ENCODE measurements at places on chromosomes 2 and 18.
A peak's percentile ranks its signal among the peaks of the same experiment; 100 is the strongest.

- H3K4me3 ChIP-seq: no peak overlapping the region
- no peak for DNase-seq
- no peaks in the 10 kb centered on the region for H3K27me3 ChIP-seq
- no peak overlapping the region for H3K27ac ChIP-seq
- H3K4me1 ChIP-seq: no peaks in the 10 kb centered on the region
- H3K36me3 ChIP-seq: no peaks in the 10 kb centered on the region
These were observed 420.3 kb upstream of the FSIP2 start for GRCh38 chr2:185318271-185318724.

- H3K4me3 ChIP-seq: no peak overlapping the region
- H3K27ac ChIP-seq: no peak overlapping the region
- no peaks in the 10 kb centered on the region for H3K36me3 ChIP-seq
- peaks cover 13% of the 10 kb centered on the region for H3K4me1 ChIP-seq
These were observed 4.0 kb downstream of the DIPK1C start for GRCh38 chr18:74453016-74453566.

DNA sequence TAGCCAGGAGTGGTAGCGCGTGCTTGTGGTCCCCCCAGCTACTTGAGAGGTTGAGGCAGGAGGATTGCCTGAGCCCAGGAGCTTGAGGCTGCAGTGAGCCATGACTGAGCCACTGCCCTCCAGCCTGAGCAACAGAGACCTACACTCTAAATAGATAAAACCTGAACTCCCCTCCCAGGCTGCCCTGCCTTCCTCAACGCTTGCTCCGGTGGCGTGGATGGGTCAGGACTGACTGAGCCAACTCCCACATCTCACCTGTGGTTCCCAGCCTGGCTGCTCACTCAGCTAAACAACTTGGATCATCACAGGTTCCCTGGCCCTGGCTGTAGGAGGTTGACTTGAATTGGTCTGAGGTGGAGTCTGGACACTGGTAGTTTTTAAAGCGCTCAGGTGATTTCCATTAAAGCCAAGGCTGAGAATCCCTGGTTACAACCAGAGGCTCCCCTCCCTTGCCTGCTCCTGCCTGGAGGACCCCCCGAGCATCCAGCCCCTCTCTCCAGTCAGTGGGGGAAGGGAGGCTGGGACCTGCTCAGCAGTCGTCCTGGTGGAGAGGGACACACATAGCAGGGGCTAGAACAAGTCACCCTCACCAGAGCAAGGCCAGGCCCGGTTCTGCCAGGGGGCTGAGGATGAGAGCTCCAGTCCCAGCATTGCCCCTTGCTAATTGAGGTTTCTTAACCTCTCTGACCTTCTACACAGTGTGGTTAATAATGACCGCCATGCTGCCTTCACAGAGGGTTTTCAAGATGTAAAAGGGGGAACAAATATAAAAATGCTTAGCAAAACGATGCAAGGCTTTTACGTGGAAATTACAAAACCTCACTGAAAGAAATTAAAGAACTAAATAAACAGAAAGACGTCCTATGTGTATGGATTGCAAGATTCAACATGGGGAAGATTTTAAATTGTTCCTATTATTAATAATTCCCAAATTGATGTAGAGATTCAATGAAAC lies 46.9 kb upstream of the TAF1B start:
- no peaks in the 10 kb centered on the region for H3K27me3 ChIP-seq
- no peaks in the 10 kb centered on the region for H3K36me3 ChIP-seq
- H3K27ac ChIP-seq: no peak overlapping the region
- H3K4me1 ChIP-seq: peaks cover 3% of the 10 kb centered on the region

DNA sequence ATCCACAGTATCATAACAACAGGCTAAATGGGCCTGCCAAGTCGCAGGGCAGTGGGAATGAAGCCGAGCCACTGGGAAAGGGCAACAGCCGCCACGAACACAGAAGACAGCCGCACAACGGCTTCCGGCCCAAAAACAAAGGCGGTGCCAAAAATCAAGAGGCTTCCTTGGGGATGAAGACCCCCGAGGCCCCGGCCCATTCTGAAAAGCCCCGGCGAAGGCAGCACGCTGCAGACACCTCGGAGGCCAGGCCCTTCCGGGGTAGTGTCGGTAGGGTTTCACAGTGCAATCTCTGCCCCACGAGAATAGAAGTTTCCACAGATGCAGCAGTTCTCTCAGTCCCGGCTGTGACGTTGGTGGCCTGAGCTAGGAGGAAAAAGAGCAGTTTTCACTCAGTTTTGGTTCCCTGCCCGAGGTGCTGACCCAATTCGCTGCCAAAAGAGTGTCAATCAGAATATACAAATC lies 32.2 kb downstream of the KCTD18 start:
- H3K36me3 ChIP-seq: peaks cover 30% of the 10 kb centered on the region
- H3K4me1 ChIP-seq: no peaks in the 10 kb centered on the region
- H3K27me3 ChIP-seq: no peaks in the 10 kb centered on the region
- no peak overlapping the region for H3K4me3 ChIP-seq
- H3K27ac ChIP-seq: peak overlapping the region; percentile 58
- no peak for DNase-seq

DNA sequence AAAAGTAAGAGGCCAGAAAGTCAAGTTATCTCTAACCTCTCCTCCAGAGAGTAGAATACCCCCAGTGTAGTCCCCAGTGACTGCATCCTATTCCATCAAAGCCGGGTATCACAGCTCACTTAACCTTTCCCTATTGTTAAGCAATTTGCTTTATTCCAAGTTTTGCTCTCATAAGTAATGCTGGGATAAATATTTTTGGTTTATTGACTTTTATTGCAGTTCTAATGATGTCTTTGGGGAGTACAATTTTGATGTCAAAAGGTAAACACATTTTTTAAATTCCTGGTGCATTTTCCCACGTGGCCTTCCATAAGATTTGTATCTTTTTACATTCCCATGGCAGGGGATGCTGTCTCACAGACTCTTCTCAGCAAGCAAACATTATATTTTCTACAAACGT lies 43.3 kb downstream of the CMPK2 start:
- no peak overlapping the region for H3K4me3 ChIP-seq
- H3K27me3 ChIP-seq: no peaks in the 10 kb centered on the region
- H3K36me3 ChIP-seq: no peaks in the 10 kb centered on the region
- no peak overlapping the region for H3K27ac ChIP-seq
- no peaks in the 10 kb centered on the region for H3K4me1 ChIP-seq

DNA sequence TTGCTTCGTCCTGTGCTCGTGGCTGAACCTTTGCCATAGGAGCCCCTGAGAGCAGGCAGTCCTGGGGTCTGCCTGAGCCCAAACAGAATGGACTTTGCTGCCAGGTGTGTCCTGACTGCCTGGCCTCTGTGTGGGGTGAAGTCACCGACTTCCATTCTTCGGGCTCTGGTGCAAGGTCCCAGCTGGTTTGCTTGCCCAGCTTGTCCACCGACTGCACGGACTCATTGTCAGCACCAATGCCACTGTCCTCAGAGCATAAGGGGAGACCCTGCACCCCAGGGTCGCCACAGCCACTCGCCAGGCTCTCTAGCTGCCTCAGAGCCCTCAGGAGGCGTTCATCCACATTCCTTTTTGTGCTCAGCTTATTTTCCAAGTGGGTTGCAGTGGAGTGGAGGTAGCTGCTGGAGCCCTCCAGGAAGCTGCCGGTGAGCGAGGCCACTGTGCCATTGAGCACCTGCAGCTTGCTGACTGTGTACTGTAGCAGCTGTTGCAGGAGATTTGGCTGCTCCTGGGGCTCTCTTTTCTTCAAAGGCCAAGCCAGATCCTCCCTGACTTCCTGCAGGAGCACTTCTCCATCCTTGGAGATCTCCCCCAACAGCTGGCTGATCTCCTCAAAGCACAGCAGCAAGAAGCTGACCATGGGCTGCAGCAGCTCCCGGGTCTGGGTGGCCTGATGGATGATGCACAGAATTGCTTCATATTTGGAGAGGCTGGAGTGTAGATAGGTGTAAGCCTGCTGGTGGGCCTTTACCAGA lies 1.2 kb downstream of the PCARE start:
- H3K4me3 ChIP-seq: no peak overlapping the region
- no peaks in the 10 kb centered on the region for H3K36me3 ChIP-seq
- H3K27ac ChIP-seq: no peak overlapping the region

DNA sequence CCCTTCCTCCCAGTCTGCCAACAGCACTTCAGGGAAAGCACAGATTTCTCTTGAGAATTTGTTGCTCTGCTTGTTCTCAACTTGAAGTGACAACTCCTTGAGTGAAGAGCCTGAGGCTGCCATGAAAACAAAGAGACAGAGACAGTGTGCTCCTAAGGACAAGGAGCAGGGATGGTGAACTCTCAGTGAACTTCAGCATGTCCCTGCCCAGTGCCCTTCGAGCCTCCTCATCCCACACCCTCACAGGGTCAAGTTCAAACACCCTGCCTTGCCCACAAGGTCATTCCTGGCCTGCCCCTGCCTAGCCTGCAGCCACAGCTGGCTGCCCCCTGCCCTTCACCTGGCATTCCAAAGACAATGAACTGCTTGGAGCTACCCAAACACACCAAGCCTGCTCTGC lies 343.5 kb upstream of the KLHL29 start:
- no peak for DNase-seq
- H3K27ac ChIP-seq: no peak overlapping the region
- no peaks in the 10 kb centered on the region for H3K27me3 ChIP-seq
- H3K36me3 ChIP-seq: no peaks in the 10 kb centered on the region

DNA sequence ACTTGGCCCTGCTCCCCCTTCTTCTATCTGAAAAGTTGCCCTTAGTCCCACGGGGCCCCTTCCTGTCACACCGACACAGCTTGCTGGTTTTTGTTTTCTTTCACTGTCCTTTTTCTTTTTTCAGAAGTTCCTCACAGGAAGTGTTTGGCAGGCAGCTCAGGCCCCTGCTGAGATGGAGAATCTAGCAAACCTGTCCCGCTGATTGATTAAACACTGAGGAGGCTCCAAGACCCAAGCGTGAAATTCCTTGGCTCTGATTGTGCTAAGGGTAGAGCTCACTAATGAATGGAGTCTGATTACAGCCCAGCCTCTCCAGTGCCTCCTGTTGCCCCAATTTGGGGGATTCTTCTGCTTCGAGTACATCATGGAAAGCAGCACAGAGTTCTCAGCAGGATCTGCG lies 365.9 kb upstream of the MEX3C start:
- H3K27me3 ChIP-seq: no peaks in the 10 kb centered on the region
- DNase-seq: no peak
- H3K36me3 ChIP-seq: no peaks in the 10 kb centered on the region
- H3K4me1 ChIP-seq: no peaks in the 10 kb centered on the region
- no peak overlapping the region for H3K4me3 ChIP-seq

GRCh38 chr2:70948337-70949003 lies 12.8 kb downstream of the ATP6V1B1 start:
- no peak overlapping the region for H3K27ac ChIP-seq
- no peaks in the 10 kb centered on the region for H3K27me3 ChIP-seq
- H3K4me1 ChIP-seq: peaks cover 3% of the 10 kb centered on the region
- no peaks in the 10 kb centered on the region for H3K36me3 ChIP-seq
- DNase-seq: peak; percentile 79

DNA sequence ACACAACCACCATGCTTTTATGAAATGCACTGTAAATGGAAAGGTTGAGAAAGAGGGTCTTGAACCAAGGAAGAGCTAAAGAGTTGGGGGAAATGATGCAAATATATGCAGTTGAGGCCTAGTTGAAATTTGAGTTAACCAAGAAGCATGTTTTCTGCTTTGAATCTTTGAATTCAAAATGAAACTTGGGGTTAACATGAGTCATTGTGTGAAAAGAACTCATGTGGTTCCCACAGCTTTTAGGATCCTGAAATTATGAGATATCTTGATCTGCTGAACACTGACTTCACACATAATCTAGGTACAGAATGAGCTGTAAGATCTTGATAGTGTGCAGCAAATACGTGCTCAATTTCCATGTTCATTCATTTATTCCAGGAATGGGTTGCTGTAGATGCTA lies 422.9 kb upstream of the TRIB2 start:
- no peaks in the 10 kb centered on the region for H3K36me3 ChIP-seq
- H3K27ac ChIP-seq: no peak overlapping the region
- H3K4me3 ChIP-seq: no peak overlapping the region
- DNase-seq: no peak

DNA sequence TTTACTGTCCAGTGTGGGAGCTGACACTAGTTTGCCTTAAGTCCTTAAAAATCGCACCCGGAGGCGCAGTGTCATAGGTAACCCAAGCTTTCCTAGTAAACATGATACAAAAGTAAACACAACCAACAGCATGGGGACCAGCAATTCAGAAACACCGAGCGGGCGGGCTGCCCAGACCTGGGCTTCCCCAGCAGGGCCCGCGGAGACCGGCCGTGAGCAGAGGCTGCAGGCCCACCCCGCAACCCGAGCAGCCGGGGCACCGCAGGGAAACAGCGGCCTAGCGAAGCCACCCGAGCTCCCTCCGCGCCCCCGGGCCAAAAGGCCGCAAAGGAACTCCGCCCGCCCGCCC lies 296 bp downstream of the TTC21B start:
- DNase-seq: no peak
- peak overlapping the region; percentile 75 for H3K4me3 ChIP-seq
- H3K4me1 ChIP-seq: peaks cover 14% of the 10 kb centered on the region
- H3K27ac ChIP-seq: peak overlapping the region; percentile 87
- H3K27me3 ChIP-seq: no peaks in the 10 kb centered on the region

- H3K27me3 ChIP-seq: no peaks in the 10 kb centered on the region
- H3K27ac ChIP-seq: no peak overlapping the region
- H3K4me3 ChIP-seq: no peak overlapping the region
- H3K36me3 ChIP-seq: no peaks in the 10 kb centered on the region
These were observed 72.3 kb downstream of the FTCDNL1 start for GRCh38 chr2:199778655-199779054.

DNA sequence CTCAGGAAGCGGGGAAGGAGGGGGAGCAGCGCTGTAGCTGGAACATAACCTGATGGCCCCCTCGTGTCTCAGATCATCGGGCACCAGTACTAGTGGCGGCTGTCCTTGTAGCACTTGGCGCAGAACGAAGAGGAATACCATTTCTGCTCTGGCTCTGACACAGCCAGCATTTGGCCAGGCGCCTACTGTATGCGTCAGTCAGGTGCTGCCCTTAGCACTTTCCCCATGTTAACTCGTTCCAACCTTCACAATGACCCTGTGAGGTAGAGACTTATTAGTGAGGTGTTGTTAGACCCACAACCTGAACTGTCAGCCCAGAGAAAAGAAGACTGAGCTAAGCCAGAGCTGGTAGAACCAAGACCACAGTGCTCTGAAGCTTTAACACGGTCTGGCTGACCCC lies 47.7 kb upstream of the EML6 start:
- H3K36me3 ChIP-seq: peaks cover 2% of the 10 kb centered on the region
- H3K27me3 ChIP-seq: no peaks in the 10 kb centered on the region
- H3K27ac ChIP-seq: no peak overlapping the region
- no peak for DNase-seq

GRCh38 chr2:71380665-71381064 lies 49.1 kb downstream of the ZNF638 start:
- no peak for DNase-seq
- no peaks in the 10 kb centered on the region for H3K27me3 ChIP-seq
- no peaks in the 10 kb centered on the region for H3K4me1 ChIP-seq
- no peak overlapping the region for H3K27ac ChIP-seq
- peaks cover 18% of the 10 kb centered on the region for H3K36me3 ChIP-seq

GRCh38 chr2:17115042-17115441 lies 403.2 kb downstream of the RAD51AP2 start:
- DNase-seq: no peak
- no peaks in the 10 kb centered on the region for H3K36me3 ChIP-seq
- no peak overlapping the region for H3K27ac ChIP-seq
- H3K4me3 ChIP-seq: no peak overlapping the region

DNA sequence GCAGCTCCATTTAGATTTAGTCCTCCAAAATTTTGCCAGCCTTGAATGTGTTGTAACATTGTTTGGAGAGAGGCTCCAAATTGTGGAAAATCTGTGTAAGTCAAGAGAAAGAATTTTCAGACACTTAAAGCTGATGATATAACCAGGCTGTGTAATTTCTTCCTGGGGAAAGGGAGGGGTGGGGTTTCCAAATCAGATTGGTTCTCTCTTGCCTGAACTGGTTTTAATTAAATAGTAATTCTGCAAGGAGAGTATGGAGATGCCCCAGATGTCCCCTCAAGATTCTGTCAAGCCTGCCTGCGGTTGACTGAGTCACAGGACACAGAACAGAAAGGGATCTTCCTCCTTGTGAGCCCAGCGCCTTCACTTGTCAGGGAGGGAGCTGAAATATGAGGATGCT lies 54.5 kb downstream of the C18orf63 start:
- peaks cover 7% of the 10 kb centered on the region for H3K4me1 ChIP-seq
- H3K27me3 ChIP-seq: no peaks in the 10 kb centered on the region
- no peaks in the 10 kb centered on the region for H3K36me3 ChIP-seq

Data from liver (tissue), 10 donors.